Activated CD4-positive, alpha-beta T cell treated with anti-CD3 and anti-CD28 coated beads, Interleukin-2, amount 10 ng/mL, durations not matched to agents 7 days and 5 days (primary cell): ENCODE measurements at places on chromosomes 7 and 10.

GRCh38 chr10:8898745-8899330, 844.4 kb downstream of the GATA3 start:
- no peak for DNase-seq

DNA sequence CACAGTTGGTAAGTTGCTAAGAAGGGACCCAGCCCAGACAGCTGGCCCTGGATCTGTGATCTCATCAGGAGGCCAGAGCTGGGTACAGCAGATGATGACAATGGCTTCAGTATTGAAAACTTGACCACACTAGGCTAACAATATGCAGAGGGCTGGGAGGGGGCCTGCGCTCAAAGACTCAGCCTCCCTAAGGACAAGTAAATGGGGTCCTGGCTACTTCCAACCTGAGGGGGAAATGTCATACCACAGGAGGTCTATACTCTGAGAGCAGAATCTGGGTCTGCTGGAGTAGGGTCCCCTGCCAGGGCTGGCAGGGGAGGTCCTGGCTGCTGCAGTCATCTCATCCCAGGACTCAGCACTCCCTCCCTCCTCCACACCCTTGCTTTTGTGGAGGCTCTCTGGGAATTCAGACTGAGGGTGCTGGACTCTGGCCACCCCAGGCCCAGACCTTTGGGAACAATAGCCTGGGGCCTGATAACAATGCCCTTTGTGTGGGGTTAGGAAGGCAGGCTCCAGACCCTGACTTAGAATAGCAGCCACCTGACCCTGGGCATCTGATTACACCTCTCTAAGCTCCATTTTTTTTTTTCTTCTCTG, 1.4 kb downstream of the FXYD4 start:
- no peak for DNase-seq

- no peak for DNase-seq
Observed at GRCh38 chr7:4134631-4135030, 547.5 kb upstream of the FOXK1 start.

- DNase-seq = no peak
Observed at GRCh38 chr7:70354409-70355169, 756.3 kb downstream of the AUTS2 start.

DNA sequence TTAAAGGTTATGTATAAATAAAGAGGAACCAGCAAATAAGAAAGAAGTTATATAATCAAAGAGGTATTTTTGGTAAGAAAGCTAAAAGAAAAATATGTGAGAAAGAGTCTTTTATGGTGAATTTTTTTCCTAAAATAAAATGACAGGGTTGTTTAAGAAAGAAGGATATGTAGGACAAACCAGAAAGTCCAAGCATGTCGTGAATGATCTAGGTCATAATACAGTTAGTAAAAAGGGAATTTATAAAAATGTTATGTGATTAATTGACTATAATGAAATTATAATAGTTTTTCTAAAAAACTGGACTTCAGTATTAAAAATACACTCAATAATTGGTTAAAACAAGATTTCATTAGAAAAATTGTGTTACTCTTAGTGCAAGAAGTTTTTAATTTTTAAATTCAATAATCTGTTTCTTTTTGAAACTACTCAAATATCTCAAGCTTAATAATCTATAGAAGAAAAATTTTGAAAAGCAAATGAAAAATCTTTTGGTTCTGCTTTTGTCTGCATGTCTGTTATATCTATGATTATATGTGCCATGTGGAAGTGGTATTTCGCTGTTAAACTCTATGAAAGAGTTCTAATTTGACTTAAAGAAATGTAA, 23.3 kb downstream of the AVL9 start:
- DNase-seq = no peak

GRCh38 chr10:48789486-48790456, 105.1 kb downstream of the WDFY4 start:
- DNase-seq = no peak

DNA sequence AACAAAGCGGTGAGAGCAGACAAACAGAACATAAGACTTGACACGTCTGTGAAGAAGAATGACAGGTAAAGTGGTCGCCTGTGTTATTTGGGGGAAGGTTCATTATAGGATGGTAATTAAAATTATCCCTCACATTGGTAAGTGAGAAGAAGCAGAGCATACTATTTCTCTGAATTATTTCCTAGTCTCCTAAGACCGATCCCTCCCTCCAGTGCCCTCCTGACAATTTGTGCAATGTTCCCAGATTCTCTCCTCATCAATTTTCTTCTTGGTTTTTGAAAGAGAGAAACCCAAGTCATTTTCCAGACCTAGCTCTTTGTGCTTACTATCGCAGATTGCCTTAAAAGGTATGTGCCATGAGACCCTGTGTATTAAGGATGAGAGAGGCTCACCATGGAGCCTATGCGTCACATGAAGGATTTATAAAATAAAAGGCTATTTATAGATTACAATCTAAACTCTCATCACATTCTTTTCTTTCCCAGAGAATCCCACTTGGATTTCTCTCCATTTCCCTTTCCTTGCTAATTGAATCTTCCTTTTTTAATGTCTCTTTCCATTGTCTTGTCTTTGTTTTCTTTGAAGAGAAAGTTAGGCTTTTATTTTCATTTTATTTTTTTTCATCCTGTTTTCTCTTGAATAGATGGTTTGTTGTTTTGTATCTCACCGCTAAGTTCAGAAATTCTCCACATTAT, 112.0 kb downstream of the PPP1R3A start:
- DNase-seq = no peak

DNA sequence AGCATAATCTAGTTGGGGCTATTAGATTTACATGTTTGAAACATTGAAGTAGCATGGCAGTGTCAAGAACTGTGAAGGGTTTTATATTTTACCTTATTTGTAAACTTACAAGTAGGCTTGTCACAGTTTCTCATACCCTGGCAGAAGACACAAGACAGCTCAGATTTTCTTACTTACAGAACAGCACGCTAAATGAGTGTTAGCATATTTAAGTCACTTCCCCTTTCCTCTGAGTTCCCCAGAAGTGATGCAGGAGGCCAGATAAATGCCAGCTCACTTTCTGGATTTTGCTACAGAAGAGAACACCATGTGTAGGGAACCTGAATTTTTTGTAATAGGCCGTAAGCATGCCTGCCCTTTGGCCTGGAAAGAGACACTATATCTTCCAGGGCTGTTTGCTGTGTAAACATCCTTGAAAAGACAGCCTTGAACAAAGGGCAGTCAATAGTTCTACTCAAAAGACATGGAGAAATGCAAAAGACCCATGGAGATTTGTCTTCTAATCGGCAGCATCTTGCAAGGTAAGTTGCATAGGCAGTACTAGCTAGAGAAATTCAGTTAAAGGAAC, 279.1 kb downstream of the PHF14 start:
- DNase-seq = no peak

- DNase-seq = no peak
Observed at GRCh38 chr7:104059103-104059502, 69.6 kb upstream of the RELN start.

DNA sequence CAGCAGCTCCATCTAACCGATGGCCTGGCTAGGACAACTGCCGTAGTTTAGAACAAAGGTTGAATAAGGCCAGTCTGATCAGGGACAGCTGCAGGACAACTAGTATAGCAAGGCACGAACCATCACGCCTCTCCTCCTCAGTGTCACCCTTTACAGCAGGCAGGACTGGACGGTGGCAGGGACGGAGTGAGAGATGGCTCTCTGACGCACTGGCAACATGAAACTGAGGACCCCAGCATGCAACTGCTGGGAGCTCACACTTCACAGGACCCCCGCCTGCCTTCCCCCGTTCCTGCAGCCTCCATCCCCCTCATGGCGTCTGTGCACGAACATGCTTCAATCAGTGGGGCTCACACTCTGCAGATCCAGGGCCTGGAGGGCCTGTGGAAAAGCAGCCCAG, 53.7 kb downstream of the ZRANB1 start:
- DNase-seq = no peak

DNA sequence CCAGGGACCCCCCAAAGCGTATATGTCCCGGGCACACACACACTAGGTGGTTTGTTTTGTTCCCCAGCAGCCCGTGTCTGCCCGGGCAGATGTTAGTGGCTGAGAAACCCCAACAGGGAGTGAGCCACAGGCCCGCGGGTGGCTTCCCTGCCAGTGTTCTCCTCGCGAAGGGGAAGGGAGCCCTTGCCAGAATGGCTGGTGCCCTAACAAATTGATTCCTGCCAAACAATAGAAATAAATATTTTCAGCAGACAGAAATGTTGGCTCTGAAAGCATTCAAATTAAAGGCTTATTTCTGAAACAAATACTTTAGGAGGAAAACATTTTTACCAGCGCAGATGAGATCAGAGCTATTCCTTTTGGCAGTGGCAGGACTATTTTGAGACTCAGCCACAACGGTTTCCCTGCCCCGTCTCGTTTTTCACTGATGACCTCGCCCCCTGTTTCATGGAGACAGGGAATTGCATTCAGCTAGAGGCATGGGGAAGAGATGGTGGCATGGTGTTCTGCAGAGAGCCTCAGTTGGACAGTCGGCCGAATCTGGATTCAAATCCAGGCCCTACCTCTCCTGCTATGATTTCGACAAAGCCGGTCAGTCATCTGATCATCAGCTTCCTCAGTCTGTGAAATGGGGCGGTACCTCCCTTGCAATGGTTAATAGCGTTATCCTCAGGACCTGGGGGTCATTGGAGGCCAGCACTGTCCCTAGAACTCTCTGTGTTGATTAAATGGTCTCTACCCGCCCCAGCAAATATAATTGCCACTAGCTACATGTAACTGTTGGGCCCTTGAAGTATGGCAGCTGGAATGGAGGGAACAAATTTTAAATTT, 84.5 kb downstream of the CUX1 start:
- no peak for DNase-seq

- no peak for DNase-seq
Observed at GRCh38 chr7:44131173-44132029, 8.1 kb upstream of the POLD2 start.

DNA sequence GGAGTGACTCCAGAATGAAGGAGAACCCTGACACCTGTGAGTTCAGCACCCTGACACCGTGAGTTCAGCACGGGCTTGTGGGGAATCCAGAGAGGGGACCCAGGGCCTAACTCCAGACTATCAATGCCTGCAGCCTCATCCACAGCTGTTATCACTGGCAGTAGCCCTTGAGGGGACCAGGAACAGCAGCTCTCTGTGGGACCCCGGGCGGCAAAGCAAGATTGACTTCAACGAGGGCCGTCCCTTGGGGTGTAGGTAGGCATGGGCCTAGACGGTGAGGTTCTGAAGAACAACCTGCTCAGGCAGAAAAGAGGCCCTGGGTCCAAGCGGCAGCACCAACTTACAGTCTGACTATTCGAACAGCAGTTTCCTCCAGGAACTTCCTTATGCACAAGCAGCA, 8.9 kb downstream of the GRID1 start:
- no peak for DNase-seq

- no peak for DNase-seq
Observed at GRCh38 chr10:110033701-110034235, 26.0 kb downstream of the ADD3 start.

DNA sequence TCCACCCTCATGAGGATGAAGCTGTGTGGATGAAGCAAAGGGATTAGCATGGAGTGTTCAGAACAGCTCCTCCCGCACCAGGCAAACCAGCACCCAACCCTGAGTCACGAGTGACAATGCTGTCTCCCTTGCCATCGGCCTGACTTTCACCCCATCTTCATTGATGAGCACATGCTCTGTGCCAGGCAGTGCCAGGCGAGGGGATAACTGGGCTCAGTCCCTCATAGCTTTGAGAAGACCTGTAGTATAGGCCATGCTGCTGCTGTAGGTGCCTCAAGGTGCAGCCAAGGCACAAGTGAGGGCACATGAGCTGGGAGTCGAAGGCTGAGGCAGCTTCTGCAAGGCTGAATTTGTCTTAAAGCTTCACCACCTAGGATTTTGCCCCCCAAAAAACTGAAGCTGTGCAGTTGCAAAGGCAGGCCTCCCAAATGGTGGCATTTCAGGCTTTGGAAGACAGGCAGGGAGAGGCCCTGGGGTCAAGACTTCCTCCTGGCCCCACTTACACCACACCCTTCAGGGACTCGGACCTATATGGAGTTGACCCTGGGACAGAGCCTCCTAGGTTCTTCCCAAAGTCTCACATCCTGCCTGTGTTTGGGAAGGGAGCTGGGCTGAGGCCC, 54.2 kb upstream of the GDF10 start:
- DNase-seq = no peak

DNA sequence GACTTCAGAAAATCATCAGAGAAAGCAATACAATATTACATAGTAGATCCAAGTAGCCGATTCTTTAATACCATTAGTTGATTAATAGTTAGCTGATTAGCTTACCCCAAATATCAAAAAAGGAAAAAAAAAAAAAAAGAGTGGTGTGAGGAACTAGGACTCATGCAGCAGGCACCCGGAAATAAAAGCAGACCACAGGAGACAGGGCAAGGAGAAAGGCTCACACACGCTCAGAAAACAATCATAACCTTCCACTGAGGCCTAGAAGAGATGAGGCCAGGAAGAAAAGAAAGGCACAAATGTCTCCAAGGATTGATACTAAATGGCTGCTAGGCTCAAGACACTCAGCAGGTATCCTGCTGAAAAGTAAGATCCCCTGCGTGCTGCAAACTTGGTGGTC, 25.9 kb downstream of the TRDMT1 start:
- DNase-seq = no peak

- no peak for DNase-seq
Observed at GRCh38 chr10:34299105-34299611, 515.9 kb downstream of the PARD3 start.

DNA sequence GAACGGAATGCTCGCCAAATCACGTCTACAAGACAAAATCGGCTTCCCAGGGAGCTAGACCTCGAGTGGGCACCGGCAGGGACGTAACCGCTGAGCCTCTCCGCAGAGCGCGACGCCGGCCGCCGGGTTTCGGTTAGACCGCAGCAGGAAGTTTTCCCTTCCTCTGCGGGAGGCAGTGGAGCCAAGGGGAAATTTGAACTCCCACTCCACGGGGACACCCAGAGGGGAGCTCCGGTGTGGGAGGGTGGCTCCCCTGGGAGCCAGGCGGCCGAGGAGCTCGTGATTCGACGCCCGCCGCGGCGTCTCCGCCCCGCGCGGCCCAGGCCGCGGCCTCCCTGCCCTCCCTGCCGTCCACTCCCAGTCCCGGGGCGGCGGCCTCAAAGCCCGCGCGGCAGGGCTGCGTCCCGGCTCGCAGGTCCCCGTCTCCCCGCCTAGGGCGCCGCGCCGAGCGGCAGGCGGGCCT, 426 bp downstream of the SYPL1 start:
- peak; percentile 40 for DNase-seq

DNA sequence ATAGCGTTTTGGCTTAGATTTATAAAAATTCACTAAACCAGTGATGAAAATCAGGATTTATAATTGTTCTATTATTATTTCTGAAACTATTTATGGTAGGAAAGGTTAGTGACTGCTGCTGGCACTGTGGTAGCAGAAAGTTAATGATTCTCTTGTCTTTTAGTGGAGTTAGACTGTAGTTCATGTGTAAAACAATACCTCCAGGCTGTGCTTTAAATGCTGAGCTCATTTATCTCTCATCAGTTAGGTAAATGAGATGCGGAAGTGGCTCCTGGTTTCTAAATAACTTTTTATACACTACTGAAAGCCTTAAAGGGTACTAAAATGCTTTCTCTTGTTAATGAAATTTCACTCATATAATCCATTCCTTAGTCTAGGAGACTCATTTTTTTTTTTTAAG, 326.8 kb upstream of the POT1 start:
- no peak for DNase-seq

DNA sequence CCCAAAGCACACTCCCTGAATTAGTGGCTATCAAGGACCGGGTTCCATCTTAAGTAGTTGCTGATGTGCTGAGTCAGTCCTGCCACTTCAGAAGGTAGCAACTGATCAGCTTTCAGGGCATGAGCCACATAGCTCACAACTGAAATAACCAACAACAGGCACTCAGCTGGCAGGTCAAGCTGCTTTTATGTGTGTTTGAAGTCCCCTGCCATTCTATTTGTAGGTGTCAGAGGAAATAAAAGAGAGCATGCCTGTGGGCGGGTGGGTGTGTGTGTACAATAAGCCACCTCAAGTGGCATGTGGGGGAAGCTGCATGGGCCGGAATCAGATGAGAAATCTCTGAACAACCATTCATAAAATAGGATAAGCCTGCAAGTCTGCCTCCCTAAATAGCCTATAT, 114.3 kb upstream of the YAE1 start:
- DNase-seq = no peak
